ENCODE measurements at places on chromosomes 6 and 20. TPM values are rescaled to one million over a fixed set of nuclear protein-coding genes. Genes with fewer than 3 reads are reported as not detected.

The RIPOR3 gene
- not detected for total RNA-seq

The PEX3 gene
- total RNA-seq: 26.8 TPM

The TAAR9 gene
- not detected for total RNA-seq

DNA sequence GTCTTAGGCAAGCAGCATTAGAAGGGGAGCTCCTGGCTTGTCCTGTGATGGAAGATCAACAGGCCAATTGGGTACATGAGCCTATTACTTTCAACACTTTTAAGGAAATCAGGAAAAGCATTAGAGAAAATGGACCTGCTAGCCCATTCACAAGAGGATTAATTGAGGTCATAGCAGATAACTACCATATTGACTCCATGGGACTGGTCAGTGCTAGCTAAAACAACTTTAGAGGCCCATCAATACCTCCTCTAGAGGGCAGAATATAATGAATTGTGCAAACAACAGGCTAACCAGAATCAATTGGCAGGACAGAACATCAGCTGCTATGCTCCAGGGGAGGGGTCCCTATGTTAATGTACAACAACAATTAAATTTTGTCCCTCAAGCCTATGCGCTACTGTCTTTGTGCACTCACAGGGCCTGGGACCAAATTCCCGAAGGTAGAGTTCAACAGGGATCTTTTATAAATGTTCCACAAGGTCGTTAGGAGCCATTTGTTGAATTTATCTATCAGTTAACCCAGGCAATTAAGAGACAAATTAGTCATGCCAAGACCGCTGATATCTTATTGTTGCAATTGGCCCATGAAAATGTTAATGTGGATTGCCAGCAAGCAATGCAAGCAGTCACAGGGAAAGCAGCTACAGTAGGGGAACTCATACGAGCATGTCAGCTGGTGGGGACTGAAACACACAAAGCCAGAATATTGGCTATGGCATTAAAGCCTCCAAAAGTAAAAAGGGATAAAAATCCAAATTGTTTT lies 106.6 kb upstream of the BTN3A2 start:
- DNase-seq: no peak

GRCh38 chr20:23049201-23050075 lies at the start of gene THBD:
Gene THBD, minus strand, starts transcription at chr20:23049672. Its CDS starts 168 bp downstream, at chr20:23049504.
- DNase-seq: no peak

DNA sequence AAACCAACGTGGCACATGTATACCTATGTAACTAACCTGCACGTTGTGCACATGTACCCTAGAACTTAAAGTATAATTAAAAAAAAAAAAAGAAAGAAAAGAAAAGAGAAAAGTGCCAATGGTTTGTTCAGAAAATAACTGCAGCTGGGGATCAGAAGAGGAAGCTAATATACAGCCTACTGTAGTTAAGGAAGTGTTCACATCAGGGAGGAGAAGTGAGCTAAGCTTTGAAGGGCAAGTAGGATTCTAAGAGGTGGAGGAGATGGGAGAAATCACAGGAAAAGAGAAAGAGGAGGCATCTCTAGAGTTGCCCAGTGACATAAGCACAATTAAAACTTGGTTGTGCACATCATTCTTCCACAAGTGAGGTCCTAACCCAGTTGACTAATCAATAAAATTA lies 214.4 kb upstream of the DTNBP1 start:
- no peak for DNase-seq

DNA sequence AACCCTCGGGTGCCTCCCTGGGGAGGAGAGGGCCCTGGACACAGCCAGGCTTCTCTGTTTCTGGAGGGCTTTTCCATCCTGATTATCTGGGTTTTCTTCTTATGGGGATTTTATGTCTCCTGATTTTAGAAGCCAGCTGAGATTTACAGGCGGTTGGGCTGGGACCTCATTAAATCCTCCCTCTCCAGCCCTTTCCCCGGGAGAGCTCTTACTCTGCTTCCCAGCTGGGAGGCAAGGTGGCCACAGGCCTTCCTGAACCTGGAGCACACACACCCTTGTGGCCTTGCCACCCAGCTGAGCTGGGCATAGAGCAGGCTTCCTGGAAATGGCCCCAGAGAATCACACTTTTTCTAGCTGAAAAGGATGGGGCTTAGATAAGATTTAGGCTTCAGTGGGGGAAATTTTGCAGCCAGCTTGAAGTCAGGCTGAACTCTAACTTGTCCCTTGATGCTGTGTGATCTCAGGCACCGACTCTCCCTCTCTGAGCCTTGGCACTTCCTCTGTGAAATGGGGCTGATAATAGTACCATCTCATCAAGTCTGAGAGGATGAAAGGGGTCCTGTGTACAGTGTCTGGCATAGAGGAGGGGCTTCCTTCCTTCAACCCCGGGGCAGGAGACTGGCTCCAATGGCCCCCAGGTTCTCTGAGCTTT lies 16.6 kb downstream of the VSTM2L start:
- no peak for DNase-seq

DNA sequence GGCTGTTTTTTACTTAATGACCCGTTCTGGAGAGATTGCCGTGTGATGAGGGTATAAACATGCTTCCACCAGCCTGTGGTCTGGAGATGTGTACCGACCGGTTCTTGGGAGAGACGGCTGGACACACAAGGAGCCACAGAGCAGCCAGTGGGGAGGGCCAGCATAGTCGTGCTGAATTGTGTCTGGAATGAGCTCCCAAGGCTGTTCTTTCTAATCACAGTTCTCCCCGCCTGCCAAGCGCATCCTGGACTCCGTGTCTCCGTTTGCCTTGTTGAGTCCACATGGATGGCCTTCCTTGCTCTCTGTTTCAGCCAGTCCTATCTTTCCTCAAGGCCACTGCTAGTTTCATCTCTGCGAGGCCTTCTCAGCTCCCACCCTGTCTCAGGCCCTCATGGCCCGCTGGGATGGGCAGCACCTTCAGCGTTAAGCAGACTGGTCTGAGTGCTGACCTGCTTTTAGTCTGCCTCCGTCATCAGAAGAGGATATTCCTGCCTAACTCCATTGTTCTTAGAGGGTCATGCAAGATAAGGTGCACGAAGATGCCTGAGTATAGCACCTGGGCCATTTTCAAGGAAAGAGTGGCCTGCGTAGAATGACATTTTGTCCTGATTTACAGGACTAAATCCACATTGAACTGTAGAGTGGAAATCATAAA lies 20.6 kb downstream of the MANBAL start:
- no peak for DNase-seq

GRCh38 chr20:6707321-6707831 lies 60.1 kb upstream of the BMP2 start:
- no peak for DNase-seq

DNA sequence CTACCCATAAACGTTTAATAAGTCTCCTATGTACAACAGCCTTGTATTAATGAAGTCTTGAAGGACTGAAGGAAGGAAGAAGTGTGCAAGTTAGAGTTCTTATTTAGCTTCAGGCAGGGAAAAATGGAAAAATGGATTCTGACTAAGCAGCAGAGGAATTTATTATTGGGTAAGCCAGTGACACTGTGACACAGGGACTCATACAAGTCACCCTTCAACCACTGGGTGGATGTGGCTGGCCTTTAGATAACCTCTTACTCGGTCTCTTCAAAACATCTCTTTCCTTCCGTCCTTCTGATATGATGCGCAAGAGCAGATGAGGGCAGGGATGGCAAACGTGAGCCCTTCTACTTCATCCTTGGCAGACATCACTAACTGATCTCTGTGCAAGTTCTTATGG lies 145.6 kb downstream of the DHX35 start:
- no peak for DNase-seq

Measured in naive thymus-derived CD4-positive, alpha-beta T cell (primary cell).